ENCODE measurements at places on chromosomes 16 and 17.

DNA sequence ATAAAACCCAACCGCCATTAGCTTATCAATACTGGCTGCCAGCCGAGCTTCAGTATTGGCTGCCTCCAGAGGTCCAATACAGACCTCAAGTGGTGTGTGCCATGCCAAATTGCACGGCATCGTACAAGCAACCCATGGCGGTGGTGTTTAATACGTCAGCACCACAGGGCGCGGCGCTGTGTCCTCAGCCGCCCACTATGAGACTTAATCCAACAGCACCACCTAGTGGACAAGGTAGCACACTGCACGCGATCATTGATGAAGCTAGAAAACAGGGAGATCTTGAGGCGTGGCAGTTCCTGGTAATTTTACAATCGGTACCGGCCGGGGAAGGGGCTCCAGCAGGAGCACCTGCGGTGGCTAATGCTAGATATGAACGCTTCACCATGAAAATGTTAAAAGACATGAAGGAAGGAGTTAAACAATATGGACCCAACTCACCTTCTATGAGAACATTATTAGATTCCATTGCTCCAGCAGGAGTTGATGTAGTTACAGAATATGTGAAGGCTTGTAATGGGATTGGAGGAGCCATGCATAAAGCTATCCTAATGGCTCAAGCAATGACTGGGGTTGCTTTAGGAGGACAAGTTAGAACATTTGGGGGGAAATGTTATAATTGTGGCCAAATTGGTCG lies 15.4 kb downstream of the FLYWCH1 start:
- DNase-seq: no peak

- DNase-seq: no peak
Measured at GRCh38 chr16:57406881-57407280, 2.3 kb downstream of the CCL17 start.

DNA sequence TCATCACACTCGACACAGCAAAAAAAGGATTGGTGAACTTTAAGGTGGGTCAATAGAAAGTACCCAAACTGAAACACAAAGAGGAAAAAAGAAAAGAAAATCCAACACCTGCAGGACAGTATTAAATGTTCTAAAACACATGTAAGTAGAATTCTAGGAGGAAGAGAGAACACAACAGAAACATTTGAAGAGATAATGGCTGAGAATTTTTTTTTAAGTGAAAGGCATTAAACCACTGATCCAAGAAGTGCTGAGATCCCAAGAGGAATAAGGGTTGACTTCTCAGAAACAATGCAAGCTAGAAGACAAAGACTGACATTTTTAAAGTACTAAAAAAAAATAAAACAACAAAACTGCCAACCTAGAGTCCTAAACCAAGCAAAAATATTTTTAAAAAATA lies 31.6 kb downstream of the VPS53 start:
- no peak for DNase-seq

GRCh38 chr16:2514333-2515179 lies 804 bp downstream of the ATP6V0C start:
- DNase-seq: no peak

- no peak for DNase-seq
Measured at GRCh38 chr16:2176047-2176446, 20.4 kb downstream of the CASKIN1 start.

DNA sequence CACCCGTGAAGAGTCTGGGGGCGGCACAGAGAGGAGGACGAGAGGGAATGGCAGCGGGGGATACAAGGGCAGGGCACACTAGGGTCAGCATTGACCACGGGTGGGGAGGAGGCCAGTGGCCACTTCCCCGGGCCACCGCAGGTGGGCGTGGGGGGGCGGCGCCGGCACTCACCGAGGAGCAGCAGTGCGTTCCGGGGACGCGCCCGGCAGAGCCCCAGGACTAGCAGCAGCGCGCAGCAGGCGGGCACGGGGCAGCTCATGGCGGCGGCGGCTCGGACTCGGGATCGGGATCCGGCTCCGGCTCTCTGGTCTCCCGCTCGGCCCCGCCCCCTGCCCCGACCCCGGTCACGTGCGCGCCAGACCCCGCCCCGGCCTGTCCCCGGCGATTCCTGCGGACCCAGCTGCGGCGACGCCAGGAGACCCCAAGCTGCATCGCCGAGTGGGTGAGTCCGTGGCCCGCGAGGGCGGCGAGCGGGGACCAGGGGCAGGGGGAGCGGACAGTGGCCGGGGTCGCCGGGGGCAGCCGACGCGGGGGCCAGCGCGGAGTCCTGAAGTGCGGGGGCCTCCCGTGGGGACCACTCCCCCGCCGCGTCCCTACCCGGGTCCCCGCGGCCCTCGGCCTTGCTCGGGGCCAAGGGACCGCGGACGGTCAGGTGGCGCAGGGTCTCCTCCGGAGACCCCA lies at the start of the genes SGSH and SLC26A11:
TSS of gene SGSH (minus strand) at position 280 of the 682 bp plus-strand sequence. CDS start at position 260, 20 bp downstream.
TSS of gene SLC26A11 (plus strand) at position 374 of the 682 bp plus-strand sequence. CDS start 1,134 bp downstream, outside the sequence.
- DNase-seq: peak; percentile 63

DNA sequence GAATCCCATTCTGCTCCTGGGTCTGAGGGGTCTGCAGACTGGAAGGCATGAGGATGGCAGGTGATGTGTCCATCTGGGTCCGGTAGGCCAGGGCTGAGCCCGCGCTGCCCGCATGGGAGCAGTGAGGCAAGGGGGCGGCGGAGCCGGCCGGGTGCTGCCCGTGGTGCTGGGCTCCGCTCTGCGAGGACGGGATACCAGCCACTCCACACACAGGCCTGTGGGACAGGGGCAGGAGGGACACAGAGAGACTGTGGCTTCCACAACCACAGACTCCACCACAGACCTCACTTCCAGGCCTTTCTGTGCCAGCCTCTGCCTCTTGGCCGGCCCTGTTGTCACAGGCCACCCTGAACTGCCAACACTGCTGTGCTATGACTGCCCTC lies 25.4 kb downstream of the MAP1LC3B start:
- no peak for DNase-seq

DNA sequence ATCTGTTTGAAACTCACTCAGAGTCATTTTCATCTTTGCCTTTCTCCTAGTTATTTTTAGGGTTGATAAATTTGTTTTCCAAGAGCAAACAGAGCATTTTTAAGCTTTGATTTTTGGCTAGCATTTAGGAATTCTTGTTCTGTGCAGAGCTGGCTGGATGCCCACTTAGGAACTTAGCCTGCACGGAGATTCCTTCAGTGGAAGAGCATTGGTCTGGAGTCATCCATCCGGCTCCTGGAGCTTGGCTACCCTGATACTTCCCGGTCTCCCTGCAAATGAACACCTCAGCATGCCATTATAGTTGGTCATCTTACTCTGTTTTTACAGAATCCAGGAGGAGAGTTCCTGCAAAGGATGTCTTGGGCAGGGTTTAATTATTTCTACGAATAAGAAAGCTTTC lies 57.1 kb downstream of the SPECC1 start:
- DNase-seq: no peak

- no peak for DNase-seq
Measured at GRCh38 chr16:28217326-28217725, 5.6 kb upstream of the XPO6 start.

DNA sequence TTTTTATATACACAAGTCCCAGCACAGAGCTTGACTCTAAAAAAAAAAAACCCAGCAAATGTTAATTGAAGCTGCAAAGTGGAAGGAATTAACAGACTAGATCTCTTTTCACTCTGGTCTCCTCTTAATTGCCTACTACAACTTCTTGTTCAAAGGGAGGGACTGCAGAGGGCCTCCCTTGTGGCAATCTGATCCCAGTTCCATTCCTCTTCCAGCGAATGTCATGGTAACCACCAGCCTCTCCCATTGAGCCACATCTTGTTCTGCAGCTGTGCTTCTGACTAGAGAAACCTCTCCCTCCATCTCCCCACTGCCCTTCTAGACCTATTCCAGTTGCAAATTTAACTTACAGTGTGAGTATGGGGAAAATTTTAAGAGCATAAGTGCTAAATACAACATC lies 5.9 kb downstream of the SUPT6H start:
- DNase-seq: no peak

- DNase-seq: no peak
Measured at GRCh38 chr16:50489182-50489581, 59.0 kb upstream of the NKD1 start.

GRCh38 chr16:50771366-50771765 lies 29.5 kb downstream of the CYLD start:
- DNase-seq: no peak

- DNase-seq: no peak
Measured at GRCh38 chr16:50259334-50260205, 6.8 kb upstream of the ADCY7 start.

GRCh38 chr17:77733576-77734296 lies 224.8 kb upstream of the TNRC6C start:
- DNase-seq: no peak

- no peak for DNase-seq
Measured at GRCh38 chr17:42568341-42569111, 1.6 kb downstream of the MLX start.

DNA sequence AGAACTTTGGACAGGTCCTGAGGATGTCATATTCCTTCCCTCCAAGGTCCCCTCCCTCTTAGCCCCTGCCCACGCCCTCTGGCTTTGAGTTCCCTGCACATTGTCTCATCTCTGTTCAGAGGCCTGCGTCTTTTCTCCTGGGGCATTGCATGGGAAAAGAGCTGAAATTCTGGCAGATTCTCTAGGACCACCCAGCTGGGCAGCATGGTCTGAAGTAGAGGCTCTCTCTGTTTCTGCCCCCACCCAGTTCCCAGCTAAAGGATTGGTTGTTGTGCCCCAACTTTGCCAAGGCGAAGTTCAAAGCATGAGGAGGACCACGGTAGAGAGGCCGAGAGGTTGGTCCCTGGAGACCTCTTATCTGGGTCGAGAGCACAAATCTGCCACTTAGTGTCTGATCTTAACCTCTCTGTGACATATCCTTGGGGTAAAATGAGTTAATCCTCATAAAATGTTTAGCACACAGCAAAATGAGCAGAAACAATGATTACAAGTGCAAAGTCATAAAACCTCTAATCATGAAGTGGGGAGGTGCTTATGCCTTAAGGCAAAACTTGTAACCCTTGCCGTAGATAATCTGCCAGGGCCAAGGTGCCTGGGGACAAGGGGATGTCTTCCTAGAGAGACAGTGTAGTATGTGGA lies 2.4 kb downstream of the ABAT start:
- DNase-seq: no peak

GRCh38 chr17:32870027-32870670 lies 6.8 kb downstream of the MYO1D start:
- DNase-seq: no peak

DNA sequence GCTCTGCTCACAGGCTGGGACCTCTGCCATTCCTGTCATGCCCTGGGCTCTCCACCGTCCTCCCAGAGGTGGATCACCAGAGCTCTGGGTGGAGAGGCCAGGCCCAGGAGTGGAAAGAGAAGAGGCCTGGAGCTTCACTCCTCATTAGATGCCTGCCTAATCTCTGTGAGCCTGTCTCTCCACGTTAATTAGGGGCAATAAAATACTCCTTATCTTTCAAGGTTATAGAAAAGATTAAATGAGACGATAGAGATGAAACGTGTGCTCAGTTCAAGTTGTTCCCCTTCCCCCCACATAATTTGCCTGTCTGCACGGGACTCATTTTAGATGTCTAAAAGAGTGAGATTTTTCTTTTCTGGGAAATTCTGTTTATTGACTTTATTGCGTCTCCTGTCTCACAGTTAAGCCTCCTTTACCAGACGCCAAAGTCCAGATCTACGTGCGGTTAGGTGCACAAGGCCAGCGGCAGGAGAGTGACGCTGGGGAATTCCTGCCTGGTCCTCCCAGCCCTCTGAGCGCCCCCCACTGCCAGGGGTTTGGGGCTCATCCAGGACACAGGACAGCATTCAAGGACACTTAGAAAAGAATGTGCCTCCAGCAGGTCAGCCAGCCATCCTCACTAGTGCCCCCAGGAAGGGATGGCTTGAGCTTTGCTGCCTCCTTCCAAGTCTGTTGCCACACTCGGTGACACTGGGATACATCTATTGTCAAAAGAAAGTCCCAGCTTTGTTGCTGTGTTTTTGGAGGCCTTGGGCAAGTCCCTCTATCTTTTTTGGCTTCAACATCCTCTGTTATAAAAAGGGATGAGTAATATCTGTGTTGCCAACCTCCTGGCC lies 42.3 kb downstream of the TBX4 start:
- no peak for DNase-seq

GRCh38 chr16:66036184-66036583 lies 330.3 kb upstream of the CDH5 start:
- DNase-seq: no peak

GRCh38 chr17:61481421-61481820 lies 29.2 kb downstream of the TBX4 start:
- DNase-seq: no peak

GRCh38 chr16:3829631-3830536 lies 50.6 kb downstream of the CREBBP start:
- DNase-seq: no peak

DNA sequence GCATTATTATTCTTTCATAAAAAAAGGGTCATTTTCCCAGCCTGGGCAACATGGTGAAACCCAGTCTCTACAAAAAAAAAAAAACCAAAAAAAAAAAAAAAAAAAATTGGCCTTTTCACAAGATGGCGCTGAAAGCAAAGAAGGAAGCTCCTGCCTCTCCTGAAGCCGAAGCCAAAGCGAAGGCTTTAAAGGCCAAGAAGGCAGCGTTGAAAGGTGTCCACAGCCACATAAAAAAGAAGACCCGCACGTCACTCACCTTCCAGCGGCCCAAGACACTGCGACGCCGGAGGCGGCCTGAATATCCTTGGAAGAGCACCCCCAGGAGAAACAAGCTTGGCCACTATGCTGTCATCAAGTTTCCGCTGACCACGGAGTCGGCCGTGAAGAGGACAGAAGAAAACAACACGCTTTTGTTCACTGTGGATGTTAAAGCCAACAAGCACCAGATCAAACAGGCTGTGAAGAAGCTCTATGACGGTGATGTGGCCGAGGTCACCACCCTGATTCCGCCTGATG lies 4.9 kb upstream of the PGAP6 start:
- no peak for DNase-seq

DNA sequence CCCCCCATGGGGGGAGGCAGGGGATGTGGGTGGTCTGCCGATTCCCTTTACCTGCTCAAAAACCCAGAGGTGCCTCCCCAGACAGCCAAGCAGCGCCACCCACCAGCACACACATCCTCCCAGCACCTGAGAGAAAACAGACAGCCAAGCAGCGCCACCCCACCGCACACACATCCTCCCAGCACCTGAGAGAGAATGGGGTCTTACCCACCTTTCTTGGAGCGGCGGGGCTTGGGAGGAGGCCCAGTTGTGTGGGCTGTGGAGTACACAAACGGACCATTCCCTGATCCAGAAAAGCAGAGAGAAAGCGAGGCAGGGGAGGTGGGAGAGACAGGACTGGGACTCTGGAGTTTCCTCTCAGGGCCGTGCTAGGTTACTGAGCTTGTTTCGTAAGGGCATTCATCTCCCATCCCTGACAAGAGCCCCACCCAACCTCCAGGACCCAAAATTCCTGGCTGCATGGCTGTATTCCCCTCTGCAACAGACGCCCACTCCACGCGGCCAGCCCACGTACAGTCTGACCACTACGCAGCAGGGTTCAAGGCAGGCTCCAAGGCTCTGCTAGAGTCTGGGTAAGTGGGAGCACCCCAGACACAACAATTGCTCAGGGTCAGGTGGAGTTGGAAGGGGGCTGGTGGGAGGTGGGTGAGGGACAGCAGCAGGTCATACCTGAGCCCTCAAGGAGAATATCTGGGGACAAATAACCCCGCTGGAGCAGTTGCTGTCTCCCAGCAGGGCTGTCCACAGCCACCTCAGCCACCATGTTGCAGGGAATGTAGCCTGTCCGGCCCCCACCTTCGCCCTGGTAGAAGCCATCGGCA lies 22.3 kb downstream of the TSPOAP1 start:
- DNase-seq: no peak

- DNase-seq: no peak
Measured at GRCh38 chr17:36721560-36722120, 120.3 kb downstream of the MRM1 start.

GRCh38 chr17:17934214-17934613 lies 38.0 kb downstream of the TOM1L2 start:
- no peak for DNase-seq

- DNase-seq: no peak
Measured at GRCh38 chr16:12158428-12158827, 181.9 kb downstream of the SNX29 start.
